ENCODE measurements at places on chromosomes 13 and 19. TPM values are rescaled to one million over a fixed set of nuclear protein-coding genes. Genes with fewer than 3 reads are reported as not detected.

DNA sequence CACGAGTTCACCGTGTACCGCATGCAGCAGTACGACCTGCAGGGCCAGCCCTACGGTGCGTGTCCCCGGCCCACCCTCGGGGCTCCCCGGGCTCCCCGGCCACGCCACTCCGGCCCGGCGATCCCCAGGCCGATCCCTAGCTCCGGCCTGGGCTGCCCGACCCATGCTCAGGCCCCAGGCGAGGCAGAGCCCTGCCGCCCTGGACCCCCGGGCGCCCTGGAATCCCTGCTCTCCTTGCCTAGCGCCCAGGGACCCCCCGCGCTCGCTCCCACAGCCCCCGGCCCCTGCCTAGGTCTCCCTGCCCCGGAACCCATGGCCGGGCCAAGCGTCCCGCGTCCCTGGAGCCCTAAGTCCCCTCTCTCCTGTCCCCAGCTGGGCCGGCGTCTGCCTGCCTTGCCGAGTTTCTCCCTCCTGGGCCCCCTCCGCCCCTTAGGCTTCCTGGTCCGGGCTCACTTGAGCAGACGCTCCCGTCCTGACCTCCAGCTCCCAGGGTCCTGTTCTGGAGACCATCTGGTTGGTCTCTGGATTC is 494 bp downstream of the NCLN start:
- DNase-seq: peak; percentile 26

GRCh38 chr19:3866910-3867638 is 1.8 kb downstream of the ZFR2 start:
- DNase-seq: no peak

DNA sequence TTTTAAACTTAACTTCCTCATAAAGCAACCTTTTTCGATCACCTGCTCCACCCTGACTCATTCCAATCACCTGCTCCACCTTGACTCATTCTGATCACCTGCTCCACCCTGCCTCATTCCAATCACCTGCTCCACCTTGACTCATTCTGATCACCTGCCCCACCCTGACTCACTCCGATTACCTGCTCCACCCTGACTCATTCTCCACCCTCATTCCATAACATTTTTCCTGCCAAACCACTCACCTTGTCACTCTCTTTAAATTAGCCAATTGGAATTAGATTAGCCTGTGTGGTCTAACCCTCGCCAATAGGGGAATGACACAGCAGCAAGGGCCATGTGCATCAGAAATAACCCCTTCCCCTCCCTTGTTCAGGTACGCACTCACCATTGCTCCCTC is 31.9 kb upstream of the ZNF83 start:
- DNase-seq: no peak

- peak; percentile 17 for DNase-seq
These were observed 1591.5 kb downstream of the PCDH9 start for GRCh38 chr13:65638572-65639168.

- DNase-seq: peak; percentile 58
These were observed 62.9 kb downstream of the DCT start for GRCh38 chr13:94416454-94417080.

DNA sequence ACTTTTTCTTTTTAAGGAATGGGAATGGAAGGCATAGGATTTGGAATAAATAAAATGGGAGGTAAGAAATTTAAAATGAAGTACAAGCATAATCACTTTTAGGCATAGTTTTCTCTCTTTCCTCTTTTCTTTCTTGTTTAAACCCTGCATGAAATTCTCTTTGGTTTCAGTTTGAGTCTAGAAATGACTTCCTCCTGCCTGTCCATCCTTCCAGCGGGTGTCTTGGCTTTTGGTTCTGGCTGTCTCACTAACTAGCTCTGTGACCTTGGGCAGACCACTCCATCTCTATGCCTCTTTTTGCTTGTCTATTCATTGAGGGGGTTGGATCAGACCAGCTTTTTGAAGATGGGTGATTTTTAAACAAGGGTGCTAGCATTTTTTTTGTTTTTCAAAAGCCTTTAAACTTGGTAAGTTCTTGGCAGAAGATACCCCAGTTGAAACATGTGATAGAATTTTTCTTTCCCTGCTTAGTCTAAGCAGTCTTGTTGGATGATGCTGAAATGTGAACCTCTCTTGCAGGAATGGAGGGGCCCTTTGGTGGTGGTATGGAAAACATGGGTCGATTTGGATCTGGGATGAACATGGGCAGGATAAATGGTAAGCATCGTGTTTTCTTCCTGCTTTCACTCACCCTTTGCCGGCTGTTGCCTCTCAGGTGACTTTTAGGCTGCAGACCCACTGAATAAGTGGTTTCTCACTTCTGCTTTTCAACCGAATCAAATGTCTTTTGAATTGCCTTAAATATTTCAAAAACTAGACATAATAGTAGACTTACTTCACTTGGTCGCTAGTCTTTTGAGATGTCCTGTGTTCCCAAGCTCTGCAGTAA is 28.6 kb downstream of the PRAM1 start:
- DNase-seq: no peak

GRCh38 chr19:41563854-41564514 is 12.0 kb upstream of the CEACAM21 start:
- no peak for DNase-seq

DNA sequence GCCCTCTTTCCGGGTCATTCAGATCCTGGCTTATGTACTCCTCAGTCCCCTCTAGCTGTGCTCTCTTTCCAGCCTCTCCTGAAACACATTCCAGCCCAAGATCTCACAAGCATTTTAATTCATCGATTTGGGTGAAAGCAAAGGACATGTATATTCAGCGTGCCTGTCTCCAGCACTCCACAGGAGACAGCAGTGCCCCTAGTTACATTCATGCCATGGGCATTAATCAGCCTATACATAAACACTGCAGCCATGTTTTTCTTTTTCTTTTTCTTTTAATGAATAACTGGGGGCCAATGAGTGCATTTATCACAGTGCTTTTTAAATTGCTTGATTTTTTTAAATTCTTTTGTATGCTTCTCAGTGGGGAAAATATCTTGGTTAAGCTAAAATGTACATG is 199.1 kb downstream of the DCT start:
- no peak for DNase-seq

GRCh38 chr19:33150852-33151518 is 19.1 kb downstream of the WDR88 start:
- DNase-seq: no peak

DNA sequence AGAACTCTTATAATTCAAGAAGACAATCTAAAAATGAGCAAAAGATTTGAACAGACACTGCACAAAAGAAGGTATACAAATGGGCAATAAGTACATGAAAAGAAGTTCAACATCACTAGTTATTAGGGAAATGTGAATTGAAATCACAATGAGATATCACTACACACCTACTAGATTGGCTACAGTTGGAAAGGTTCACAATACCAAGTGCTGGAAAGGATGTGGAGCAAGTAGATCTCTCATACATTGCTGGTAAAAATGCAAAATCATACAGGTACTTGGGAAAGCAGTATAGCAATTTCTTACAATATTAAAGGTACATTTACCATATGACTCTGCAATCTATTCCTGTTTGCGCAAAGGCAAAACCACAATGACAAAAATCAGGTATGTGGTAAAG is 145.7 kb downstream of the LHFPL6 start:
- DNase-seq: no peak

- DNase-seq: no peak
These were observed 19.1 kb upstream of the CACTIN start for GRCh38 chr19:3645726-3646125.

DNA sequence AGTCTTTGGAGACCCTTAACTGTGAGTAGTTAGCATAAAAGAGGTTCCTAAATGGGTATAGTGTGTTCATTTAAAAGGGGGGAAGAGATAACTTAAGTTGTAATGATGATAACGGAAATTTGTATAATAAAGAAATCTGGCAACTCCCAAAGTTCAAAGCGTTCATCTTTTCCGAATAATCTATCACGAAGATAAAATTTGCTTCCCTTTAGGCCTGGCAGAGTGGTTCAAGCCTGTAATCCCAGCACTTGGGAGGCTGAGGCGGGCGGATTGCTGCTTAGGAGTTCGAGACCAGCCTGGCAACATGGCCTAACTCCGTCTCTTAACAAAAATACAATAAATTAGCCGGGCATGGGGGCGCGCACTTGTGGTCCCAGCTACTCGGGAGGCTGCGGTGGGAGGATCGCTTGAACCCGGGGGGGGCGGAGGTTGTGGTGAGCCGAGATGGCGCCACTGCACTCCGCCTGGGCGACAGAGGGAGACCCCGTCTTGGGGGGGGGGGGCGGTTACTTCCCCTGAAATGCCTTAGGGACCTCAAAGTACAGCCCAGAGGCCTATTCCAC is 934 bp downstream of the N4BP2L2 start:
- DNase-seq: peak; percentile 3

GRCh38 chr13:97945792-97946419 is 7.6 kb upstream of the IPO5 start:
- DNase-seq: no peak

DMKN gene
- 2.2 TPM for total RNA-seq

FGF14 gene
- under 0.01 TPM for total RNA-seq

CD177 gene
- 0.32 TPM for total RNA-seq

TLE2 gene
- 0.32 TPM for total RNA-seq

LSM4 gene
- total RNA-seq: 131 TPM

C19orf73 gene
- 0.32 TPM for total RNA-seq

TEX26 gene
- total RNA-seq: under 0.01 TPM

SYT5 gene
- total RNA-seq: under 0.01 TPM

KCNC3 gene
- total RNA-seq: not detected
